ENCODE measurements at places on chromosomes 16 and 17.

DNA sequence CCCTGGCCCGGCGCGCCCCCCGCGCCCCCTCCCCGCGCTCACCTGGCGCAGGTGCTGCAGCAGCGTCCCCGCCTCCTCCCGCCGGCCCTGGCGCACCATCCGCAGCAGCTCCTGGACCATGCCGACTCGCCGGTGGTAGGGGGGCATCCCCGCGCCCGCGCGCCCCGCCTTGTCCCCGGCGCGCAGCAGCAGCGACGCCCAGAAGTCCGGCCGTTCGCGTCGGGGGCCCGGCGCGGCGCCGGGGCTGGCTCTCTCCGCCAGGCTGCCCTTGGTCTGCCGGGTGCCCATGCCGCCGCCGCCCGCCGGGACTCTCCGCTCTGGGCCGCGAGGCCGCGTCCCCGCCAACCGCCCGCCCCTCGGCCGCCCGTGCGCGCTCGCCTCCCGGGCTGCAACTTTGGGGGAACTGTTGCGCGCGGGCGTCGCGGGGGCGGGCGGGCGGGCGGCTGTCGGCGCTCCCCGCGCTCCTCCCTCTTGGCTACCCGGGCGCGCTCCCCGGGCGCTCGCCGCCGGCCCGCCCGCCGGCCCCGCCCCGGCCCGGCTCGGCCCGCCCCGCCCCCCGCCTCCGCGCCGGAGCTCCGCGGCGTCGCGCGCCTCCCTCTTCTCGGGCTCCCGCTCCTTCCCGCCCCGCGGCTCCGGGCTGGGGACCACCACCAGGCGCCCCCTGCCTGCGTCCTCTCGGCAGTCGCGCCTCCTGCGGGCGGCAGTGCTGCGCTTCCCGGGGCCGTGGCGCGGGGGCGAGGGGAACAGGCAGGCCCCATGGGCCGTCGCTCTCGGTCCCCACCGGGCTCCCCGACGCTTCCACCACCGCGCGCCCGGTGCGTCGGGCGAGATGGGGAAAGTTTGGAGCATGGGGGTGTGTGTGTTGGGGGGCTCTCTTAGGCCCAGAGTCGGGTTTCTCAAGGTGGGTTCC, at the start of gene LRRC75A:
LRRC75A (minus strand) TSS at position 491 of the 910 bp plus-strand sequence; CDS start at position 288, 203 bp downstream.
- peak; percentile 74 for DNase-seq

GRCh38 chr17:51263006-51263405, 2.7 kb downstream of the UTP18 start:
- DNase-seq: no peak

DNA sequence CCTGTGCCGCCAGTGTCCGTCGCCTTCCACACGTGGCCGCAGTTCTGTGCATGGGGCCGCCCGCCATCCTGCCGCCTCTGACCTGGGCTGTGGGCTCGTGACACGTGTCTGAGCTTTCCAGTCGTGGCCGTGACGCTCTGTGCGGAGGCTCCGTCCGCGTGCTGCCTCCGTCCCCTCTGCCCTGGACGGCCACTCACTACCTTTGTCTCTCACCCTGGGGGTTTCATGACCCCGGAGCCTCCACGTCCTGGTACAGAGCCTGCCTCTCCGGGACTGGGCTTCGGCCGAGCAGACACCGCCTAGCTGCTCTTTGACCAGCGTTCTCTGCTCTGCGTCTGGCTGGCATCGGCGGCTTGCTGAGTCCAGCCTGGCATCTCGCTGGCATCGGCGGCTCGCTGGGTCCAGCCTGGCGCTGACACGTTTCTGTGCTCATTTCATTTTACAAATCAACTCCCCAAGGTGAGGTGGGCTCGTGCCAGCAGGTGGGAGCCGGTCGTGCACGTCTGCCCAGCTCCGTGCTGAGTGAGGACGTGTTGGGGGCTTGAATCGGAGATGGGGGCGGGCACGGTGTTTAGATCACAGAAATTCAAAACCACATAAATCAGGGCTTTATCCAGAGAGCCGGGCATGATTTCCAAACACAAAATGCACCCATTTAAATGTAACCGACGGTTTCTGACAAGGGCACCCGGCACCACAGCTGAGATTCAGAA, 44.3 kb upstream of the GNG13 start:
- no peak for DNase-seq

GRCh38 chr17:47693731-47694580, at the start of gene TBKBP1:
Gene TBKBP1 (plus strand): TSS chr17:47694161. CDS start chr17:47696113, 1,952 bp downstream.
- peak; percentile 68 for DNase-seq

DNA sequence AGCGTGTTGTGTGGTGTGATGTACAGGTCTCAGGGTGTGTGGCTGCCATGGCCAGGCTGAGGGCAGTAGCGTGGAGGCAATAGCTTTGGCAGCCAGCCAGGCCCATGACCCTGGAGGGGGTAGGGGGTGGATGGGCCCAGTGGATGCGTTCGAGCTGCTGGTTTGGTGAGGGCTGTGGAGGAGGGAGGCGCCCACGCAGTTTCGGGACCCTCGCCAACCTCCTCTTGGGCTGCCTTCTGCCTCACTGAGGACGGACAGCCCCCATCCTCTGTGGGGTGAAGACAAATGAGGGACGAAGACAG, 238.6 kb upstream of the GSE1 start:
- no peak for DNase-seq

GRCh38 chr16:79497606-79498350, 102.8 kb downstream of the MAF start:
- no peak for DNase-seq

GRCh38 chr17:73654241-73654640, 10.0 kb upstream of the SDK2 start:
- DNase-seq: no peak

- no peak for DNase-seq
Observed at GRCh38 chr16:88744577-88745521, 38.5 kb downstream of the CTU2 start.

GRCh38 chr16:89052191-89052889, 41.3 kb upstream of the ACSF3 start:
- DNase-seq: no peak

GRCh38 chr17:33390479-33391176, 97.5 kb upstream of the ASIC2 start:
- DNase-seq: no peak

DNA sequence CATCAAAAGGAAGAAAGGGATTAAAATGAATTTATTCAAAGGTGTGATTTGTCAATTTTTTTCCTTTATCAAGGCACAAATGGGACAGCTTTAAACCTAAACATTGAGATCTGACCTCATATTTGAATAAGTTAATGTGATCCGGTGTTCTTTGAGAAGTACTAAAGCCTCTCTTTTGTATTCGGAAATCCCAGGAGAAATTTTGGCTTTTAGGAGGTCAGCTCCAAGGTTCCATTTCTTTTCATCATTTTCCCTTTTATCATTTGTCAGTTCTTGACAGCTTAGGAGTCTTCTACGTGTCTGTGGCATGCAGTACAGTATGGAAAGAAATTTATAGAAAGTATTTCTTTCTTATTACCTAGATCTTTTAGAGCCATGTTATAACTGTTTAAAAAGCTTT, 873.4 kb upstream of the CDH8 start:
- DNase-seq: no peak

- no peak for DNase-seq
Observed at GRCh38 chr17:43543771-43544575, 2.2 kb downstream of the ETV4 start.

DNA sequence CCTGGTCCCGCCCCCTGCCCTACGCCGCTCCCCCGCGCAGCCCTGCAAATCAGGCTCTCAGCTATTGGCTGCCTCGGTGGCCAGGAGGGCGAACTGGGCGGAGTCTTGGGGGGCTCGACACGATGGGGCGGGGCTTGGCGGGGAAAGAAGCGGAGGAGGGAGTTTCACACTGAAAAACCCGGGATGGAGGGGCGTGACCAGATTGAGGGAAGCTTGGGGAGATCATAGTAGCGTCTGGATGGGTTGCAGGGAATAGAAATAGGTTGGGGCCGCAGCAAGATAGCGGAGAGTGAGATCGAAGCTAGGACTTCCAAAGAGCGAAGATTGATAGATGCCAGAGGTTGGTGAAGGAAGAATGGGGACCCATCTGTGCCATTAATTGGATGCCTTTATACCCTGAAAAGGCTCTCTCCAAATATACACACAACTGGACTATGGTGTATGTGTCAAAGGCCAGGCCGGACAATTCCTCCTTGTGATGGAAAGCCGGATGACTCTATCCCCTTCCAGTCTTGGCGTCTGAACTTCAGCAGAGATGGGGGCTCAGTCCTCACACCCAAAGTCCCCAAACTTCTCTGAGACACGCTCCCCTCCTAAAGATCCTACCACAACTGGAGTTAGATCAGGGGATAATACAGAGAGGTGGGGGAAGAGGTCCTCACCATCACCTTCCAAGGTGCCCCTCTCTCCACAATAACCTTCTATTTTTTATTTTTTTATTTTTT, 376 bp upstream of the STAC2 start:
- peak; percentile 62 for DNase-seq

- peak; percentile 95 for DNase-seq
Observed at GRCh38 chr17:14308965-14309879, 8.3 kb downstream of the HS3ST3B1 start.

GRCh38 chr17:30225112-30225511, 10.4 kb downstream of the SLC6A4 start:
- DNase-seq: no peak

GRCh38 chr16:23679274-23679985, 741 bp downstream of the PLK1 start:
- no peak for DNase-seq

- no peak for DNase-seq
Observed at GRCh38 chr16:67240506-67240905, 6.8 kb downstream of the FHOD1 start.

DNA sequence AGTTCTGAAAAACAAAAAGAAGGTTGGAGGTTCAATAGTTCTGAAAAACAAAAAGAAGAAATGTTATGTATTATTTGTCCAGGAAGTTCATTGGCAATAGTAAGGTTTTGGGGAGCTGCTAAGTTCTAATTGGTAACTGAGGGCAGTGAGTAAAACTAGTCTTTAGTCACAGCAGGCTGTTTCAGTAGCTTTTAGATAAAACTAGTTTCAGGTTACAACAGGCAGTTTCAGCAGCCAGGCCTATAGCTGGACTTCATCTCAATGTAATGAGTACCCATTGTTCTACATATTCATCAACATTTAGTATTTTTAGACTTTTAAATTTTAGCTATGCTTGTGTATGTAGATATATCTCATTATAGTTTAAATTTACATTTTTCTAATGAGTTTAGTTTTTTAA, 639.3 kb downstream of the TOX3 start:
- DNase-seq: no peak

- DNase-seq: no peak
Observed at GRCh38 chr16:57016831-57017230, 27.5 kb downstream of the NLRC5 start.

- DNase-seq: no peak
Observed at GRCh38 chr16:12337871-12338655, 361.5 kb downstream of the SNX29 start.

DNA sequence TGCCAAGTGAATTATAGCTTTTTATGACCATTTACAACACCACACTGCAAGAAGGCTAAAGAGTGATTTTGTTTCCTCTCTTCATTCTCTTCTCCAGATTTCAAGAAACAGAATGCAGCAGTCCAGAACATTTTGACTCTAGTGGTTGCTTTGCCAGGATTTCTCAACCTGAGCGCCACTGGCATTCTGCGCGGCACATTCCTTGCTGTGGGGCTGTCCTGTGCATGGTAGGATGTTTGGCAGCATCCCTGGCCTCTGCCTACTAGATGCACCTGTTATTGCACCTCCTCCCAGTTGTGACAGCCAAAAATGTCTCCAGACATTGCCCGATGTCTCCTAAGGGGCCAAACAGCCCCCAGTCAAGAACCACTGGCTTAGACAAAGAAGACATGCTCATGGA, 25.7 kb upstream of the SLC39A11 start:
- no peak for DNase-seq

DNA sequence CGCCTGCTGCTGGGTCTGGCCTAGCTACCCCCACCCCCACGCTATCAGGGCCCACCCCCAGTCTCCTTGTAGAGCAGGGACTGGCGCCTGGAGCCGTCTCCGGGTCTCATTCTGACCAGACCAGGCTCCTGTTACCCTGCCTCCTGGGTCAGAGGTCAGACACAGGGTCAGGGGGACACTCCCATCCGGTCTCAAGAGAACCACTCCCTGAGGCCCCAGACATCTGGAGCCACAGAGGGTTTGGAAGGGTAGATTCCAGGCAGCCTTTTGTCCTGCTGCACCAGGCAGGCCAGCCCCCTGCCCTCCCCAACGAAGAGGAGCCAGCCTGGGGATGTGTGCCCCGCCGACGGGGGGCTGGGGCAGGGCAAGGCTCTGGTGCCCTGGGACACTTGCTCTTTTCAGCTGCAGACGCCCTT, 944 bp upstream of the WFIKKN1 start:
- no peak for DNase-seq

- DNase-seq: no peak
Observed at GRCh38 chr17:28142305-28142704, 99.8 kb downstream of the NLK start.

DNA sequence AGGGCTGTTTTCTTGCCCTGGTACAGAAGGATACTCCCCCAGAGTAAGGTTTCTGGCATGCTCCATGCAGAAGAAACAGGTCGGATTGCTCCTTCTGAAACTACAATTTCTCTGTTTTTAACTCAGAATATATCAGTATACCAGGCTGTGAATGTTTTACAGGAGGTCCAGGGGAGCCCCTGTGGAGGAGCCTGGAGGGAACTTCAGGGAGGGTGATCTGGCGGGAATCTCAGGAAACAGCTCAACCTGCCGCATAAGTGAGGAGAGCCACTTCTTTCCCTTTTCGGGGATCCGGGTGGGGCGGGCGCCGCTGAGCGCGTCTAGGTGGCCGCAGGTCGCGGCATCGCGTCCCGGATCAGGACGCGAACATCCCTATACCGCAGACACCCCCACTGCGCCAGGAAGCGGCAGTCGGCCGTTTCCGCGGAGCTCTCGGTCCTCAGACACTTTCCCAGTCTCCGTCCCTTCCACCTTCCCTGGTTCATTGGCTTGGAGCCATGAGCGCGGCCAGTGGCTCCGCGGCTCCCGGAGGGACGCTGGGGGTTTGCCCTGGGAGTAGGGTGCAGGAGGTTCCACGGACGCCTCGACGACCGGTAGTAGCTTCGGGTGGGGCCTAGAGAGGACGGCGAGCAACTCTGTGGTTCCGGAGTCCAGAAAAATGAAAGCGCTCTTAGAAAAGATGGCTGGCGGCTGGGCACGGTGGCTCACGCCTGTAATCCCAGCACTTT, 3.1 kb upstream of the ZNF764 start:
- peak; percentile 49 for DNase-seq

GRCh38 chr16:12569061-12569460, 234.6 kb downstream of the CPPED1 start:
- no peak for DNase-seq

DNA sequence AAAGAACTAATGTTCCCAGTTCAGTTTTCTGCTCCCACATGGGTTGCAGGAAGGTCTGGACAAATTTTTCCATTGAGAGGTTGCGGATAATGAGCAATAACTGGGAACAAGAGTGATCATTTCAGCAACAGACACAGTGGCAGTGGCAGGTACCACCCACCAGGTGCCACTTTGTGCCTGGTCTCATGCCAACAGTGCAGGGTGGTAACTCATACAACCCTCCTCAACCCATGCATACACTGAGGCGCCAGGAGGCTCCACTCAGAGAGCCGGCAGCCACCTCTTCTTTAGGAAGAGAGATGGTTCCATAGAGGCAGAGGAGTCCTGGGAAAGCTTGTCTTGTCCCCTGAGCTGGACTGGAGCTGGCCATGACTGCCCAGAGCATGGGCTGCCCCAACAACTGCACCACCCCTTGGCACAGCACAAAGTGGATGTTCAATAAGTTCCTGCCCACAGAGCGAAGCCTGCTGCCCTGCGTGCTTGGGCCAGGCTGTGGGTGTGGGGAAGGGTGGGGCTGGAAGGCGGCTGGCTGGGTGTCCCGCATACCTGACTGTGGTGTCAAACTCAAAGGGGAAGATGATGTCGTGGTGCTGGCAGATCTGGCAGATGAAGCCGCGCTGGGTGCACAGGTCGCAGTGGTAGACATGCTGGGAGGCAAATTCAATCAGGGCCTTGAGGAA, 6.4 kb upstream of the ARHGAP27 start:
- DNase-seq: no peak

GRCh38 chr17:62718429-62718828, 89.7 kb downstream of the MARCHF10 start:
- no peak for DNase-seq

All from CD4-positive, alpha-beta T cell treated with Interleukin-6 for 4 hours (primary cell).